GM18507 (cell line): ENCODE measurements at places on chromosomes 12 and 14.

GRCh38 chr12:79690638-79691510 lies at the start of gene PAWR:
TSS of gene PAWR (minus strand) at chr12:79690964. CDS start at chr12:79690244, 720 bp downstream.
- peak; percentile 51 for DNase-seq

GRCh38 chr12:127687181-127687580 lies 579.8 kb upstream of the TMEM132C start:
- DNase-seq, result no peak

DNA sequence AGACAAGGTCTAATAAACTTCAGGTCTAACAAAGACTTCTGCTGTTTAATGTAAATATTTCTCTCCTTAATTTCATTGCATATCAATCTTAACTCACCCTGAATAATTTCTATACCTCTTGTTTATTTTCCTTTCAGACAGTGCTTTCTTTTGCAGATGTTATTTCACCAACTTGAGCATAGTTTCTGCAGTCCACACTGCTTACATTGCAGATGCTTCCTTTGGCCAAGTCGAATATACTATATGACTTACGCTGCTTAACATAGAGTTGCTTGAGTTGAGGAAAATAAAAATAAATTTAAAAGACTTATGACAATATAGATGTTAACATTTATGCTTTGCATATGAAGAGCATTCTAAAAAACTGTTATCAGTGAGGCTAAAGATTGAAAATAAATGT lies 217.7 kb downstream of the PTPRO start:
- DNase-seq, result no peak

GRCh38 chr12:129052373-129052772 lies 199.1 kb downstream of the GLT1D1 start:
- DNase-seq, result no peak

GRCh38 chr14:72024043-72024407 lies 91.8 kb downstream of the RGS6 start:
- DNase-seq, result no peak

GRCh38 chr14:60254176-60254575 lies 5.2 kb downstream of the PPM1A start:
- DNase-seq, result no peak

DNA sequence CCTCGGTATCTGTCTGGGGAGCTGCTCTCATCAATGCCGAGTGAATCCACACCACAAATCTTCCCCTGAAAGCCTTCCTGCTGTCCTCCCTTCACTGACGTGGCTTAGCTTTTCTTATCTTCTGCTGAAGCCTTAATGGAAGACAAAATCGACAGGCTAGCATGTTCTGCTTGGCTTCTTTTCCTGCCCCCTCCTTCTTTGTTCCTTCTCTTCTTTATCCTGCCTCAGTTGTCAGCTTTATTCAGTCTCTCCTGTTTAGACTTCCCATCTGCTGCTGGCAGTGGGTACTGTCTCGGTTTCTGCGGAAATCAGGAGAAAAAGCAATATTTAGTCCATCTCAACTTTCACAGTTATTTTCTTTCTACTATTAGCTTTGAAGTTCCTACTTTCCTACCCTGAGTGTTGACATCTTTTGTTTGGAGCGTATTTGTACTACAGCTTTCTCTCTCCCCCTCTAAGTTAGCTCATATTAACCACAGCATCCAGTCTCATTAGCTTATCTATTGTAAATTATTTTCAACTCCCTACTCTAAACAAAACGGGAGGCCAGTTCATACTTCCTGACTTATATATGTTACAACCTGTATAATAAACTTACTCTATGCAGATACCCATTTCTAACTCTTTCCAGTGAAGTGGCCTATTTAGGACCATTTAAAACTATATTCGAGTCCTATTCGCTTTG lies 226.0 kb downstream of the DACT1 start:
- DNase-seq, result no peak

DNA sequence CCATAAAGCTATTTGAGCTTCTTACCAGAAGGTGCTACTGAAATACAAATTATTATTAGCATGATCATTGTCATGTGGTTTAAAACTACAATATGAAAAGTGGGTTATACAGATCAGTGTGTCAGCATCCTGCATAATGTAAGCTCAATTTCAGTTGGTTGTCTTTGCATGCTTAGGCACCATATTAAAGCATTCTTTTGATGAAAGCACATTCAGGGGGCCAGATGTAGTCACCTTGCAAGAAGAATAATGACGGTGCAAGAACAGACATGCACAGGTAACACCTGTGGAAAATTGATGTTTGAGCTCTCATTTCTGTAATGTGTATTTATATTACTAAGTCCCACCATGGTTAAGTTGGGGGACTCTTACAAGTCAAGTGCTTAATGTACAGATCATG lies 123.9 kb downstream of the PAX9 start:
- no peak for DNase-seq

DNA sequence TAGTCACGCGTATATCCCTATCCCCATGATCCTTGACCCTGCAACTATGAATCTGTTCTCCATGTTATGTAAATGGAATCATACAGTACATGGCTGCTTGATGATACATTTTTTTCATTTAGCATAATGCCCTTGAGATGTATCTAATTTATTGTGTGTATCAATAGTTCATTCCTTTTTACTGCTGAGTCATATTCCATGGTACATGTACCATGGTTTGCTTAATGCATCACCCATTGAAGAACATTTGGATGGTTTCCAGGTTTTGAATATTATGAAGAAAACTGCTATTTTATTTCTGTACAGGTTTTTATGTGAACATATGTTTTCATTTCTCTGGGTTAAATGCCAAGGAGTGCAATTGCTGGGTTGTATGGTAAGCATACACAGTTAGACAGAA lies 4.0 kb upstream of the RNASE10 start:
- no peak for DNase-seq

DNA sequence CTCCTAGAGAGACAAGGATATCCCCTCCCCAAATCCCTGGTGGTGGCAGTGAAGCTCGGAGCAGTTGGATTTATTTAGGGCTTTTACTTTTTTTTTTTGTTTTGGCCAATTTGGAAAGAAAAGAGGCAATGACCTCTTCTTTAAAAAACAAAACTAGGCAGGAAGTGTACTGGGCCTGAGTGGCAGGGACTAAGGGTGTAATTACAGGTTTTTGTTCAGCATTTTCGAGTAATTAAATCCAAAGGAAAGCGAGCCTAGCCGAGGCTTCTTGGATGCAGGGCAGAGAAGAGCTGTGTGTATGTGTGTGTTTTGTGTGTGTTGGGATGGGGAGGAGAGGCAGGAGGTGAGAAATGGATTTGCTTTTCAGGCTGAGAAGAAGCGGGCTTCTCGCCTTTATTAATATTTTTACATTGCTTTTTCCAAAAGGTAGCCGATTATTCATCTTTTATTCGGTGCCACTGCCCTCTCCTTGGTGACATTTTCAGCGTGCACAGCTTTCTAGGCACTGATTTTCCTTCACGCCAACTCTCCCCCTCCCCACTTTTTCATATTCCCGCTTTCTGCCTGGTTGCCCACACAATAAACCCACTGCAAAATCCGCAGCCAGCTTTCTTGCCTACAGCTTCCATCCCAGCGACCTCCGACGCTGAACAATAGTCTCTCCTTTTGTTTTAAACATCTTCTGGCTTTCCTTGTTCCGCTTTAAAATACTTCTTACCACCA lies 8.9 kb upstream of the IRF2BPL start:
- DNase-seq, result no peak

- DNase-seq, result no peak
Observed at GRCh38 chr14:68124979-68125731, 305.6 kb downstream of the RAD51B start.

- DNase-seq, result no peak
Observed at GRCh38 chr12:68568922-68569569, 41.7 kb upstream of the RAP1B start.

DNA sequence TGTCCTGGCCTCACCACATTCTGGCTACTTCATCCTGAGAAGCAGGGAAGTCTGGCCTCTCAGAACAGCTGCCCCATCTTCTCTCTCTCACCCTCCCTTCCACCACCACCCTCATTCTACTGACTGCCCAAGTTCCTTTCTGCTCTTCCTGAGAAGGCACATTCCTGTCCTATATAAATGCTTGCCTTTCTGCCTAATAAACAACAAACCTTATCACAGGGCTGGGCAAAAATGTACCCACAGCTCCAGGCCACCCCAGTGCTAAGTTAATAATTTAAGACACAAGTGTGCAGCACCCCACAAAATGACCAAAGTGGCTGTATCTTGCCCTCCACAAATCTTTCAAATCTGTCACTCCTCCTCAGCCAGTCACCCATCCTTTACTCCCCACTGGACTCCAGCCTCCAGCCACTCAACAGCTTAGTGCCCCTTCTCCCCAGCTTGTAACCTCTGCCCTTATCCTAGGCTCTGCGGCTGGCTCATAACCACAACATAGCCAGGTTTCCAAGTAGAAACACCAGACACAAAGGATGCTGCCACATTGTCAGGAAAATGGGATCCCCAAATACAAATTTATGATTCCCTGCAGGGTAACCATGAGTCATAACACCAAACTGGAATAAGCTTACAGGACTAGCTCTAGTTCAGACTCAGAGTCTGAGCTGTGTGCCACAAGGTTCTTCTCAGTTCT lies 15.0 kb downstream of the OXA1L start:
- DNase-seq, result no peak

DNA sequence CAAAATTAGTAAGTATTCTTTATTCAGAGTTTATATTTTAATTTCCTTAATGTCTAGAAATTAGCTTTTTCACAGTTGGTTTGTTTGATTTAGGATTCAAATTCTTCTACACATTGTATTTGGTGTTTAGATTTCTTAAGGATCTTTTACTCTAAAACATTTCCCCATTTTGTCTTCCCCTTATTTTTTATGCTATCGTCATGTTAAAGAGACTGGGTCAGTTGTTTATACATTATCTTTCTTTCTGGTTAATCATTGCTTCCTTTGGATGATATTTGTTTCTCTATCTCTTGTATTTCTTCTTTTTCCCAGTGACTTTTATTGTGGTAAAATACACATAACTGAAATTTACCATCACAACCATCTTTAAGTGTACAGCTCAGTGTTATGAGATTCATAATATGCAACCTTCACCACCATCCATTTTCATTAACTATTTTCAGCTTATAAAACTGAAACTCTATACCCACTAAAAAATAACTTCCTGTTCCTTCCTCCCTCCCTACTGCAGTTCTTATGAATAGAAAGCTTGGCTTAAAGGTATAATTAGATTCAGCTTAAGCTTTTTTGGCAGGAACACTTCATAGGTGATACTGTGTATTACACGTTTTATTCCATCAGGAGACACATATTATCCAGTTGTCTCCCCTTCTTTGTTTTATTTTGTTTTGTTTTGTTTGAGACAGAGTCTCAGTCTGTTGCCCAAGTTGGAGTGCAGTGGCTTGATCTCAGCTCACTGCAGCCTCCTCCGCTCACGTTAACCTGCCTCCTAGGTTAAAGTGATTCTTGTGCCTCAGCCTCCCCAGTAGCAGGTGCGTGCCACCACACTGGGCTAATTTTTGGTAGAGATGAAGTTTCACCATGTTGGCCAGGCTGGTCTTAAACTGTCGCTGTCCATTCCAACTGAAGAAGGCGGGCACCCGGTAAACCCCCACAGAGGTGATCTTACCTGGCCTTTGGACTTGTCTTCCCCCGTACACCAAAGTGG lies 45.0 kb downstream of the NOPCHAP1 start:
- DNase-seq, result no peak

DNA sequence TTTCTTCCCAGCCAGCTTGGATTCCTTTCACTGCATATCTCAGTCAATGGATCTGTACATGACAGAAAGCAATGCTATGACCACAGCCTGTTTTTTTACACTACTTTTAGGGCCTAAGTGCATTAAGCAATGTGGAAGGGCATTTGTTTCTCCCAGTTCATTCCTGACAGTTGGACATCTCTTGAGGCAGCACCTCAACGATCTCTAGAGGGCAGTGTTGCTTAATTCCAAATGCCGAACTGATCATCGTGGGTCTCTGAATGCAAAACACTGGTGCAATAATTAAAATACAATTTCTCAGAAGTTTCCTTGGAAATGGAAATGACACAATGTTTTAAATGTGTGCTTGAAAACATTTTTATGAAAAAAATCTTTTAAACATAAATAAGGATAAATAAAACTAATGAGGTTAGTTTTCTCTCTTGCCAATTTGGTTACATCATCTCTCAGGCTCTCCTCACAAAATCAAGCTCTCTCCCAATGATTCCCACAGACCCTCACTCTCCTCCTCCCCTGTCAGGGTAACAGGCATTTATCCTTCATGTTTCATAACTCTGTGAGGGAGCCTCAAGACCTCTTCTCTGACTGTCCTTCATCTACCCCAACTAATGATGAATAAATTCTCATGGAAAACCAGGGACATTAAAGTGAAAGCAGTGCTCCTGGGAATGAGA lies 192.4 kb upstream of the SLC16A7 start:
- DNase-seq, result peak; percentile 1

GRCh38 chr12:94848966-94849365 lies 154.5 kb downstream of the NDUFA12 start:
- no peak for DNase-seq

DNA sequence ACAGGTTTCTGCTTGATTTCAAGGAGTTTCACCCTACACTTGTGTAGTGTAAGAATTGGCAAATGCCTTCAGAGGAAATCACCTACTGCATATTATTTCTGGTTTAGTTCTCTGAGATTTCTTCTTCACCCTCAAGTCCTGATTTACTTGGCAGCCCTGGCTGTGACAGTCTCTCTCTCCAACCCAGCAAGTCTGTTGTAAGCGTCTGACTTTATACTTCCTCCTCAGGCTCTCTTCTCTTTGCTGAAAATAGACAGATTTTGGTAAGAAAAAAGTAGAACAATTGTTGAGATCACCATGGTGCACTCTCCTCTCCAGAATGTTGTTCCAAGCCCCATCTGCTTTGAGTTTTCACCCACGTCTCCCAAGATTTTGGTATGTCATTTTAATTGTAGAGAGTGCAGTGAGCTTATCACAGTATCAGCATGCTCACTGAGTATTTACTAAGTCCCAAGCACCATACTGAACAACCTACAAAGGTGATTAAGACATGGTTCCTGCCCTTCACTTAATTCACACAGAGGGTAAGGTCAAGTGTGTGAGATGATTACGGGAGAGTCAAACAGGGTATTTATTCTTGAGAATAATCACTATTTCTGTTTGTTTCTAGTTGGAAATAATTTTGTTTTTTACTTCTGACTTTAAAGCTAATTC lies 148.7 kb downstream of the MDGA2 start:
- no peak for DNase-seq

DNA sequence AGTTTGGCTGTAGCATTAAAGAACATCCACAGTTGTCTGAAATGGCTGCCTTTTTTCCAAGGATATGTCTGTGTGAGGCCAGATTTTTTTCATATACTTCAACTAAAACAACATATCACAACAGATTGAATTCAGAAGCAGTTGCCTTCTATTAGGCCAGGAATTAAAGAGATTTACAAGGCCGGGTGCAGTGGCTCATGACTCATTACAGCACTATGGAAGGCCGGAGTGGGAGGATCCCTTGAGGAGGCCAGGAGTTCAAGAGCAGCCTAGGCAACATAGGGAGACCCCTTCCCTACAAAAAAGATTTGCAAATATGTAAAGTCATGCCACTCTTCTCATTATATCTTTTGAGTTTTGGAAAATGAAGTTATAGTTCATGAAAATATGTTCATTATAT lies 108.6 kb downstream of the KTN1 start:
- DNase-seq, result no peak

- DNase-seq, result no peak
Observed at GRCh38 chr12:71270057-71270456, 112.3 kb upstream of the TSPAN8 start.
